ENCODE measurements at places on chromosomes 1 and 21.

DNA sequence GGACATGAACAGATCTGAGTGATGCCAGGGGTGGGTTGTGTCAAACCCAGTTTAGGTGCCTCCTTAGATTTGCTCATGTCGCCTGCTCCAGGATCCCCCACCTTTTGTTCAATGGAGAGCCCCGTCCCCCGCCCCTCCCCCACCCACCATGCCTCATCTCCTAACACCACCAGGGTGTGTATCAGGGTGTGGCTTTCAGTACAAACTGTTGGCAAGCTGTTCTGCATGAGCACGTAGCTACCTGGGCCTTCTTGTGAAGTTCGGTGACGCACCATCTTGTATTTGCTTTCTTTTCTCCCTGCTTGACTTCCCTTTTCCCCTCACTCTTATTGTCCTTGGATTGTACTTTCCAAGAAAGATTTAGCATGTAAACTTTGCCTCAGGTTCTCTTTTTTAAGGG, 94.8 kb downstream of the EBNA1BP2 start:
- no peak for DNase-seq

DNA sequence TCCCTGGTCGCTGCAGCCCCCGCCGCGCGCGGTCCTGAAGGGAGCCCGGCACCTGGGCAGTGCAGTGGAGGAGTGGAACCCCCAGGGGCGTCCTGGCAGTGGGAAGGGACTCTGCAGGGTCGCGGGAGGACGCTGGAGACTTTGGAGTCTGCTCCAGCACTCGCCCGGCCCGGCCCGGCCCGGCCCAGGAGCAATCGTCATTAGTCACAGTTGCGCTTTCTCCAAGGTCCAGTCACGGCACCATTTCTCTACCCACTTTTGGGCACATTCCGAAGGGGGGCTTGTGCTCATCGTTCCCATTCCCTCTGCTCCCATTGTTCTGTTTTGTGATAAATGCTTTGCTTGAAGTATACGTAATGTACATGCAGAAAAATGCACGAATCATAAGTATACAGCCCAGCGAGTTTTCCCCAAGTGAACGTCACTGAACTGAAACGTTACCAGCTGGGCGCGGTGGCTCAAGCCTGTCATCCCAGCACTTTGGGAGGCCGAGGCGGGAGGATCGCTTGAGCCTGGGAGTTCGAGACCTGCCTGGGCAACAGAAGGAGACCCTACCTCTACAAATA, 999 bp downstream of the THAP3 start:
- DNase-seq: no peak

GRCh38 chr1:47424336-47424982, 8.4 kb downstream of the FOXE3 start:
- DNase-seq: no peak

DNA sequence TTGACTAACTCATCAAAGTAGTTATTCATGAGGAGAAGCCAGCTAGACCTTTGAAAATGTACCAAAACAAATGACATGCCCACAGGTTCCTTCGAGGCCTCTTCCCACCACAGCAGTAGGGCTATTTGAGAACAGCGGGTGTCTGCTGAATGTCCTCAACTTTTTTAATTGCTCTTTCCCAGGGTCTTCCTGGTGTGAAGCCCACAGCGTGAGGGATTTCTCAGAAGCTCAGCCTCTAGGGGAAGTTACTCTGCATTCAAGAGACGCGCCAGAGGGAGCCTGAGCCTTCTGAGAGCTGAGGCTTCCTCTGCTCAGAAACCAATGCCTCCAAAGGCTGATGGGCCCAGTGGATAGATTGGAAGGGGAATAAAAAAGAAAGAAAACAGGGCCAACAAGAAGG, 153.6 kb downstream of the OLFM3 start:
- DNase-seq: no peak

DNA sequence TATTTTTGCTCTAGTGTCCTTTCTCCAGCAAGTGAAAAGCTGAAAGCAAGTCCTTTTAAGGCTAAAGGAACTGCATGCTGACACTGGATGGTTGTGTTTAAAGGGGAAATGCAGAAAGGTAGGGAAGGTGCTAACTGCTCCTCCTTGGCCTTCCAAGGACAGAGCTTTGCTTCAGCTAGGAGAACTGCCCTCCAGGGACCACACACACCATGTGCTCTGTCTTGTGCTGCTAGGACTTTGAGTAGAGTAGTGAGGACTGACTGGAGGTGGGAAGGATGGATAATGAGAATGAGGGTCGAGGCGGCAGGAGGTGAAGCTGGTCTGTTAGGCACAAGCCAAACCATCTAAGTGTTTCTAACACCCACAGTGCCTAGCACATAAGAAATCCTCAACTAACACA, 77.9 kb downstream of the WDR3 start:
- no peak for DNase-seq

- DNase-seq: no peak
Measured at GRCh38 chr21:42641311-42642218, 11.9 kb upstream of the PDE9A start.

Data from GM12892 (cell line).